Erythroblast (primary cell): ENCODE measurements at places on chromosomes 7 and 10.

DNA sequence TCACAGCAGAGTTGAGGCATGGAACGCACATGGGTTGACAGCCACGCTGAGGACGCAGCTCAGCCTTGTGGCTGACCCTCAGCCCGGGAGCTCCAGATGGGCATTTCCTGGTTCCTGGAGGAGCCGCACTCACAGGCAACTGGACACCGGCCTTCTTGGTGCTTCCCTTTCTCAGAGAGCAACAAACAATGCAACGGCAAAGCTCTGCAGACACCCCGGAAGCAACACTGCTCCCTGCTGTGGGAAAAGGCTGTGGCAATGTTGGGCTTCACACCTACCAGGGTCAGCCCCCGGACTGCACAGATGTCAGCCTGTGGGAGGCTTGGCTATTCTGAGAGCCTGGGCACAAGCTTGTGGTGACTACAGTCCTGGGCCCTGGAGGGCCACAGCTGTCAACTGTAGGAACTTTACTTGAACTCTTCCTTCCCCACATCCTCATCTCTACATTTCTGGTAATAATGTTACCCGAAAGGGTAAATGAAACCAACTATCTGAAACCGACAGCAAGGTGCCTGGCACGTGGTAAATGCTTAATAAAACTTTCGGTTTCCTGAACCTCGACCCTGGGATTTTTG, 597.5 kb upstream of the MKI67 start:
- no peak for DNase-seq

GRCh38 chr7:152910545-152911225, 151.1 kb downstream of the ACTR3B start:
- no peak for DNase-seq

DNA sequence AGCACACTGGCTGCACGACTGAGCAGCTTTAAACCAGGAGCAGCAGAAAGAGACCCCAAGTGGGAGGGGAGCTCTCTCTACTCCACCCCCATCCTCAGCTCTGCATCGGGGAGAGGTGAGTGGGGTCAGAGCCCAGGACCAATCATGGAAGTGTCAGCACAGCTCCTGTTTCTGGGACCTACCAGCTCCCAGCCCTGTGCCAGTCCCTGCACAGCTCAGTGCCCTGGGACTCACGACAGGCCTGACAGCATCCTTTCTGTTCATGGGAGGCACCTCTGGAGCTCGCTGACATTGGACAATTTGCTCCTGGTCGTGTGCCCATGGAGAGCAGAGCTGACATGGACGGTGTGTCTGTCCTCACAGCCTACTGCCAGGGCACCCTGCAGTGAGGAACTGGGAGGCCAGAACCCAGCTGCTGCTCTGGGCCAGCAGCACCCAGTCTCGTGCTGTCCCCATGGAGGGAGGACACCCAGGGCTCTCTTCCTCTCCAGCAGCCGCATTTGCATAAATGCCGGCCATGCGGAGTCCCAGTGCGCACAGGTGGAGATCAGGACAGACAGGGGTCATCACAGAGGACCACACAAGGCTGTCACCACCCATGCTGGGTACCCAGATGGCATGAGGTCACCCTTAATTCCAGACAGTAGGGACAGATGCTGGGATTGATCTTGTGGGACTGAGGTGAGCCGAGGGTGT, 45.9 kb upstream of the MSMB start:
- DNase-seq: no peak

DNA sequence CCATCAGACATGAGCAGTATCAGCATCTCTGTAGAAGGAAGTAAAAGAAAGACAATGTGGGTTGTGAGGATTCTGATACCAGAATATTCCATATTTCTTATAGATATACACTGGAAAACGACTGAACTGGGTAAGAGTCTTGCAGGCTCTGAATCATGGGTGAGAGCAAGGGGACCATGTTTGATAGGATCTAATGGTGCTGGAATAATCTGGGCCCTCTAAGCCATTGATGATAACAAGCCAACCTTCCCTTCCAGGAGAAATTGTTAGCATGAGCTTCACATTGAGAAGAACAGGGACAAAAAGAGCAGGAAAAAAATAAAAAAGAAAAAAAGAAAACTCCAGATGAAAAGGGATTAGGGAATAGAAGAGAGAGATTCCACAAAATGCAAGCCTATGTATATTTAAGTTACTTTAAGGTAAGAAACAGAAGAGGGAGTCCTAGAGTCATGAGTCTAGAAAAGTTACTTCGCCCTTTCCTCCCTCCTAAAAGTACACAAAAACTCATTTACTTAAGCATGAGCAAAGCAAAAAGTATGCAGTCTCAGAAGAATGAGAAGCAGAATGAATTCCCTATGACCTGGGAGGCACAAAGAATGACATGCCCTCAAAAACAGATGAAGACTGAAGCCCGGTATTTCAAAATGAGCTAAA, 181.9 kb downstream of the TMEM26 start:
- DNase-seq: no peak

GRCh38 chr10:17472481-17473227, 18.3 kb upstream of the ST8SIA6 start:
- no peak for DNase-seq

DNA sequence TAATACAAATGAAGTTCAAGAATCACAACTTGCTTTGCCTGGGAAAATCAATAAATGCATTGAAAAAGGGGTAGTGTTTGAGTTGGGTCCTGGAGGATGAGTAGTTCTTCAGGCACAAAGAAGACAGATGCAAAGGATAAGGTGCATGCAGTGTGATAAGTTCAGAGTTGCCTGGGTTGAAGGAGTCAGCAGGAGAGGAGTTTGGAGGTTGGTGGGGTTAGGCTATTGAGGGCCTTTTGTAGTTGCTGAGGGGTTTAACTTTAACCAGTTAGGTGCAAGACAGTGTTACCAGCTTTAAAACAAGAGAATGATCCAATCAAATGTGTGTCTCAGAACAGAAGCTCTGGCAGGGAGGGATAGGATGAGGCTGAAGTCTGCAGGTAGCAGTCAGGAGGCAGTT, 44.3 kb upstream of the GLCCI1 start:
- DNase-seq: no peak

DNA sequence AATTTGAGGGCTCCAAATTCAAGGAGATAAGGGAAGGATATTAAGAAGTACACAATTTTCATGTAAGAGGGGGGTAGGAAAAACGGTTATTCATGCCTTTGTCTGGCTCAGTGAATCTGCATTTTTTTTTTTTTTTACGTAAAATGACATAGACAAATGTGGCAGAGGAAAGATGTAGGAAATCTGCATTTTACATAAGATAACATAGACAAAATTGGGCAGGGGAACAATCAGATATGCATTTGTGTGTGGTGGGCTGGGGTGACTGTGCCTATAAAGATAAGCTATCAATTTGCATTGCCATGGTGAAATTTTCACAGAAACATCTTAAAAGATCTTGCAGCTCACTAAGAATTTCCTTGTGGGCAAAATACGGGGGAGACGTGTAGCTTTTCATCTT, 92.7 kb upstream of the GPR141 start:
- peak; percentile 77 for DNase-seq

DNA sequence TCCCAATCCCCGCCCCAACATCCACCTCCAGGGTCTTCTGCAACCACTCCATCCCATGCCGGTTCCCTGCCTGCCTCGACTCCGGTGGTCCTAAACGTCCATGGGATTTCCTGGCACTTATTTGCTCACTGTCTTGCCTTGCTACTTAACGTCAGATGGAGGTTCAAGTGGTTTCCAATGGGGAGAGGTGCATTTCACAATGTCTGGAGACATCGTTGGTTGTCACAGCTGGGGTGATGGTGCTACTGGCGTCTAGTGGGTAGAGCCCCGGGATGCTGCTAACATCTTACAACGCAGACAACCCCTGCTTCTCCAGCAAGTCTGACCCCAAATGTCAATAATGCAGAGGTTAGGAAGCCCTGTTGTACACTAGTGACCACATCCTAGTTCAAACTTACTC, 82.9 kb upstream of the ANLN start:
- DNase-seq: no peak

GRCh38 chr10:100100651-100101184, 19.0 kb upstream of the CPN1 start:
- no peak for DNase-seq

DNA sequence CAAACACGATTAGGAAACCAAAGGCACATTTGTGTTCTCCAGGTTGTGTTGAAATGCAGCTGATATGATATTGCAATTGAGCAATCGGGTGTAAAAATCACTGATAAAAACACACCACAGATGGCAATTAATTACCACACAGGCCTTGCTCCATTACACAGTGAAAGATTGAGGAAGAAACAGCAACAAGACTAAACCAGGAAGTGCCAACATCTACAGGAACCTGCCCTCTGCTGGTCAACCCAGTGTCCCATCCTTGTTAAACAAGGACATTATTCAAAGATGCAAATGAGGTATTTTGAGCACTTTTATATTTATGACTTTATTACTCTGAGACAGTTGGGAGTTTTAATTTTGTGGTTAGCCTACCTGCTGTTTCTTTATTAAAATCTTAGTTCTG, 765.6 kb upstream of the GHITM start:
- DNase-seq: no peak

DNA sequence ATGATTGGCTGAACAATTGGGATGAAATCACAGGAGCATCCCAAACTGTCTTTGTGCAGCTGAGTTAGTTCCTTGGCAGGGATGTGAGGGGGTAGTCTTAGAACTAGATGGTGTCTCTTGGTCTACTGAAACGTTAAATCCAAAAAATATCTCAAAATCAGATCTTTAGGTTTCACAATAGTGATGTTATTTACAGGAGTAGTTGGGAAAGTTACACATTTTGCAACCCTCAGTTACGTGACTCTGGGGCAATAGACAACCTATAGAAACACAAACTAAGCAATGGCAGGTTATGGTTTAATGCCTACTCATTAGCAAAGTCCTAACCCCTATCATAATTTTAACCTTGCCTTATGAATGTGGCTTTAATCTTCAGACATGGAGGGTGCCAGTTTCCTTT, 24.0 kb downstream of the PKD1L1 start:
- no peak for DNase-seq

DNA sequence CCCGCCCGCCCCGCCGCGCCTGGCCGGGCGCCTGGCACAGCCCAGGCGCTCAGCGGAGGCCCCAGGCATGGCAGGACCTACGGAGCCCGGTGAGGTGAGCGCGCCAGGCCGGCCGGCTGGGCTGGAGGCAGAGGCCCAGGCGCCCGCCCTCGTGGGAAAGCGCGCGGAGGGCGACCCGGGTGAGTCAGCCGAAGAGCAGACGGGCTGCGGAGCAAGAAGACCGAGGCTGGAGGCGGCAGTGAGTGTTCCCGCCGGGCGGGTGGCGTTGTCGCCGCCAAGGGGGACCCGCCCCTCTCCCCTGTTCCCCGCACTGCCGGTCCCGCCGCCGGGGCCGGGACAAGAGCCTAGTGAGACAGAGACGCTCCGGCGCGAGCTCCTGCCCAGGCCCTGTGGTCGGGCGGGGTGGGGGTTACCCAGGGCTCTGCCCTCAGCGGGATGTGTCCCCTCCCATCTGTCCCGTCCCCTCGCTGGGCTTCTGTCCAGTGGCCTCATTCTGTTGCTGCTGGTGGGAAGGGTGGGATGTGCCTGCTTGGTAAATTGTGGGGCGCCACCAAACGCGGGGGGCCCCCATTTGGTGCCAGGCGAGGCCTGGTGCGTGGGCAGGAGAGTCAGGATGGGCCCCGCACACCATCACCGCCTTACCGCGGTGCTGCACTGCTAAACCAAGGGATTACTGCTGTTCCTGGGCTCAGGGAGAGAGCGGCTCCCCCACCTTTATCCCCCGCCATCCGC, 17.0 kb upstream of the NODAL start:
- DNase-seq: no peak

GRCh38 chr7:130363026-130363847, 17.1 kb upstream of the CPA1 start:
- DNase-seq: no peak

GRCh38 chr7:36985316-36985715, 261.0 kb upstream of the AOAH start:
- DNase-seq: no peak

DNA sequence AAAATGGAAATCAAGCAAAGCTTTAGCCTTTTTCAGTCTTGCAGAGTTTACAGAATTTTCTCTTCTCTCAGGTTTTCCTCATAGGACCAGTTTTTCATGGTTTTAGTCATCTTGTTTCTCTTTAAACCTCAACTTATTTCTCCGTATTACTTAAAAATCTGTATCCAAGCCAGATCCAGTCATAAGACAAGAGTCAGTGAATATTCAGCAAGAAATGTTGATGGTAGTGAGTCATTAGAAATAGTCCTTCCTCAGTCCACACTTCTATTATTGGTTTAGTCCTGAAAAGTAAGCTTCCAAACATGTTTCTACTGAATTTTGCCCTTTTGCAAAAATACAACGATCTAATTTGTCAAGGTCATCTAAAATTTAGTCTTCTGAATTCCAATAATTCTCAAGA, 107.0 kb downstream of the VIM start:
- no peak for DNase-seq

GRCh38 chr10:112851181-112851580, 98.9 kb upstream of the TCF7L2 start:
- no peak for DNase-seq

GRCh38 chr7:137789215-137789882, 57.4 kb downstream of the DGKI start:
- no peak for DNase-seq

GRCh38 chr10:112991888-112992491, 41.9 kb downstream of the TCF7L2 start:
- DNase-seq: no peak

- peak; percentile 91 for DNase-seq
These were observed 24.9 kb downstream of the NRBF2 start for GRCh38 chr10:63157845-63158624.

DNA sequence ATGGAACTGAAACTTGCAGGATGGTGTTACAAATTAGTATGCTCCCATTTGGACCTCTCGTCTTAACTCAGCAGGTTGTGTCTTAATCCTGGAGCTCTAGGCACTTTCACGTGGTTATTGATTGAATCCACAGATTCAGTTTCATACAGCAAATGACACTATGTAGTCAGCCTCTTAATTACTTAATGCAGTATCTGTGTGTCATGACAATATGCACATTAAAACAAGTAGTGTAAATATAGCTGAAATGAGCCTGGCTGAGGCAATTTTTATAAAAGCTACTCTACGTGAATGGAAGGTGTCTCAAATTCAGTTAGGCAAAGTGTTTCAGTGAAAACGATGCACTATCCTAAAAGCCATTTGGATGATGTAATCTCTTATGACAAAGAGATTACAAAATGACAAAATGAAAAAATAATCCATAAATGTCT, 86.8 kb downstream of the CD36 start:
- no peak for DNase-seq

GRCh38 chr10:65786279-65786678, 1139.6 kb upstream of the LRRTM3 start:
- DNase-seq: no peak

DNA sequence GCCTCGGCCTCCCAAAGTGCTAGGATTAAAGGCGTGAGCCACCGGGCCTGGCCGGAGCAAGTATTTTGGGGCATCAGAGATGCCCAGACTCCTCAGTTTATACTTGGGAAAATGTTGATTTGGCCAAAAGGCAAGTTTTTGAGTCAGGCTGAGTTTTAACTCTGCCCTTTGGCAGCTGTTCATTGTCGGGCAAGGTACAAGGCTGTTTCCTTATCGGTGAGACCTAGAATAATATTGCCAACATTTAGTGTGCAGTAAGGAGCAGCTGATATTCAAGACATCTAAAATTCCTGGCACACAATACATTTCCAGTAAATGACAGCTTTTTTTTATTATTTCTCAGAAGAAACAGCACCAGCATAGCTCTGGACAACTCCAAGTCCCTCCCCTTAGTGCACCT, 147.6 kb upstream of the C7orf33 start:
- DNase-seq: no peak

- peak; percentile 85 for DNase-seq
These were observed at the start of gene NPM3 for GRCh38 chr10:101782811-101783735. TSS of gene NPM3 (minus strand) at chr10:101783446. CDS start at chr10:101783390, 56 bp downstream.

GRCh38 chr7:102253973-102254370, 32.7 kb upstream of the SH2B2 start:
- no peak for DNase-seq
